ENCODE measurements at places on chromosomes 1 and 21.

DNA sequence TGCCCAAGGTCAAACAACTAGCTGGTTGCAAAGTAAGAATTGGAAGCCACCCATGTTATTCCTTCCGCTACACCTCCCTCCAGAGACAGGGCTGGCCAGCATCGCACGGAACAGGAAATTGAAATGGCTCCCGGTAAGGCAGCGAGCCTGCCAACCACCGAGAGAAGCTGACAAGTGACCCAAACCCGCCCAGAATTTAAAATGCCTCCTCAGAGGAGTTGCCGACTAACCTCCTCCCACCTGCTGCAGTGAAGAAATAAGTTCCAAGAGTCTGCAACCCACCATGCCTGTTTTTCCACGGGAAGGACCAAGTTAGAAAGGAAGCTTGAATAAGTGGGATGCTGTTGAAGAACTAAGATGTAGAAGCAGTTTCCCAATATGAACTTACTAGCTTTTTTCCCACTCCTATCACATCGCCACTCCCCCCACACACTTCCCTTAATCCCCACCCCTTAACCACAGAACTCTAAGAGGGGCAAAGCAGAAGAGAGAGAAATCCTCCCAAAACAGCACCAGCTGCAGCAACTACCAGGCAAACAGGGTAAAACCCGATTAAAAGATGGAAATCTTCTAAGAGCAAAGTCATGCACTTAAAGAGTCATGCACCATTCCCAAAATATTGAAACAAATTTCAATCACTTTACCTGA is 78.6 kb downstream of the TIAM1 start:
- no peak for DNase-seq

GRCh38 chr1:64848136-64848535 is 103.3 kb downstream of the RAVER2 start:
- no peak for DNase-seq

GRCh38 chr1:198007687-198008607 is 90.8 kb downstream of the LHX9 start:
- DNase-seq = no peak

- no peak for DNase-seq
These were observed 64.0 kb upstream of the RUNX3 start for GRCh38 chr1:24993871-24994580.

DNA sequence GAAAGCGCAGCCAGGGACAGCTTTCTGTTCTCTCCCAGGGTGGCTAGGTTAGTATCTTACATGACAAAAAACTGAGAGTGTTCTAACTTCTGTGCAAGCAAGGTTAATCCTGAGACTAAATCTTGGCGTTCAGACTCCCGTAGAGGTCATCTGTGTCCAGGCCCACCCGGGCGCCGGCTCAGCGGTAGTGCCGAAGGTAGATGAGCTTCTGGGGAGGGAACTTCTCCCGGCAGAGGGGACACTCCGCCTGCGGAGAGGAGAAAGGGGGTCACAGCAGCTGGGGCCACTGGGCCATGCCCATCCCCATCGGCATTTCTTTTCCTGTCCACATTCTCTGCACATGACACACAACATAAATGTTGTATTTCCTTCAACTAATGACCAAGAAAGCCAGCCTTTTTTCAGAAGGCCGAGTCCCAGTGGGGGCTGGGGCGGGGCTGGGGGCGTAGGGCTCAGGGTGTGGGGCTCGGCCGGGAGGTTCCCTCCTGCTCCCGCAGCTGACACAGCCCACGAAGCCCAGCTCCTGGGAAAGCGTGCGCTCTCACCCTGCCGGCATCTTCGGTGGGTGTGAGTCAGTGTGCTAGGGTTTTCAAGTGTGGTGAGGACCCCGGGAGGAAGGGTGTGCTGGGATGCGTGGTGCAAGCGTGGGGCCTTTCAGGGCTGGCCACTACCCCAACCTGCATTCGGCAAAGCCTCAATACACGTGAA is 6.6 kb downstream of the PEX10 start:
- DNase-seq = no peak

DNA sequence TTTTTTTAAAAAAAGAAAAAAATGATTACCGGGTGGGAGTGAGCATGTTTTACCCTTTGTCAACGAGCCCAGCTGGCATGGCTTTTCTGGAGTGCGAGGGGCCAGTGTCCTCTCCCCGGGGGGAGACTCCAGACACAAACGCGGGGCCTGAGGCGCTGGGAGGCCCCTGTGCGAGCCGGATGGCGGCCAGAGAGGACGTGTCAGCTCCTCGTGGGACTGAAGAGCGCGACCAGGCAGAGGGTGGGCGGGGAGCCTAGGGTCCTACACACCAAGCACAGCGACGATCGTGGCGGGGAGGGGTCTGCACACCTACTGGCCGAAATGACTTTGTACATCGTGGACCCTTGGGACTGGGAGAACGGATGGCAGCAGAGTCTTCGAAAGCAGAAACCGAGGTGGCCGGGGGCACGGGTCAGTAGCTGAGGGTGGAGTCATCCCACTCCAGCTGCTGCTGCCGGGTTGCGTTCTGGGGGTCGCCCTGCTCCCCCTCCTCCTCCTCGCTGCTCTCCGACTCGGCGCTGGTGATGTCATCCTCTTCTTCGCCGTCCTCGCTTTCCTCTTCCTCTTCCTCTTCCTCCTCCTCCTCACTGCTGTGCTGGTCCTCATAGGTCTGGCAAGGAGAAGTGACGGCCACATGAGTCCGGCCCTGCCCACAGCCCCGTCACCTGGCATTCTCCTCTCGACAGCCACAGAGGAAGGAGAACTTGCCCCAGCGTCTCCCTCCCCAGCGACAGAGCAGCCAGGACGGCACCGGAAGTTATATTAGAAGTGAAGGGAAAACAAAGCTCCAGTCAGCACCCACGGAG is 78.8 kb downstream of the PIK3CD start:
- DNase-seq = no peak

DNA sequence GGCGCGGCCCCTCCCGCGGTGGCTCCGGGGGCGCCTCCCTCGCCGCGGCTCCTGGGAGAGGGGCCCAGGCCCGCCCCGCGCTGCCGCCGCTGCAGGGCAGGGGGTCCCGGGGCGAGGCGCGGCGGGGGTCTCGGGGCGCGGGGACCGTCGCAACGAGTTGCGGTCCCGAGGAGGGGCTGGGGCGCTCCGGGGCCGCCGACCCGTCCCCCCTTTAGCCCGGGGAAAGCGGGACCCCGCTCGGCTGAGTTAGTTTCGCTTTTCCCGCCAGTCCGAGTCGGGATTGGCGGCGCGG is 493 bp downstream of the SPSB1 start:
- DNase-seq = no peak

DNA sequence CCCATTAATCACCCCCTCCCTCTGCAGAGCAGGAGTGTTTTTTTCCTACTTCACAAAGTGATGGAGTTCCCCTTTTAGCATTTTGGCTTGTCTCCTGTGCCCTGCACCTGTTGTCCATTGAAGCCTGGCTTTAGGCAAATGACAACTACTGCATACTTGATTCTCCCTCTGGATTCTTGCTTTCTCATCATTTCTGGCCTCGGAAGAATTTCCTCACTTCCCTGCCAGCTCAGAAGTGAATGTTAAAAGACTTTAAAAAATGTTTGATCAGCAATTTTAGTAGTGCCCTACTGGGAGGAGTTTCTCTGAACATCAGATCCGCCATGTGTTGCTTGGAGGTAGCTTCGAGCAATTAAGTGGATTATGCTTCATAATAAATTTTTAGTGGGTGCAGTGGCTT is 28.1 kb downstream of the RCOR3 start:
- DNase-seq = no peak

GRCh38 chr1:66386712-66387111 is 147.2 kb upstream of the SGIP1 start:
- DNase-seq = no peak

DNA sequence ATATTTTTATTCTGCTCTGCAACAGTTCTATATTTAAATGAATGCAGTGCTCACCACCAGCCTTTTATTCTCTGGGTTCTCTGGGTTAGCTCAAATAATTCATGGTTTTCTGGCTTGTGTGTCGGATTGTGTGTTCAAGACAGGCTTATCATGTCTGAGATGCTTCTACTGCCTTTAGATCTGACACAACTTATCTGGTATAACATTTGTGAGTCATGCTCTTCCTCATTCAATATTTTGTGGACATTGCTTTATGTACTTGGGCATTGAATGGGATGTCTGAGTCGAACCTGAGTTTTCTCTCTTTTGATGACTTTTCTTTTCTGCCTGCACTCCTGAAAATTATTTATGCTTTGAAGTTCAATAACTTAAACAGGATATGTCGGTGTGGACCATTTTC is 17.6 kb upstream of the PKP1 start:
- no peak for DNase-seq

DNA sequence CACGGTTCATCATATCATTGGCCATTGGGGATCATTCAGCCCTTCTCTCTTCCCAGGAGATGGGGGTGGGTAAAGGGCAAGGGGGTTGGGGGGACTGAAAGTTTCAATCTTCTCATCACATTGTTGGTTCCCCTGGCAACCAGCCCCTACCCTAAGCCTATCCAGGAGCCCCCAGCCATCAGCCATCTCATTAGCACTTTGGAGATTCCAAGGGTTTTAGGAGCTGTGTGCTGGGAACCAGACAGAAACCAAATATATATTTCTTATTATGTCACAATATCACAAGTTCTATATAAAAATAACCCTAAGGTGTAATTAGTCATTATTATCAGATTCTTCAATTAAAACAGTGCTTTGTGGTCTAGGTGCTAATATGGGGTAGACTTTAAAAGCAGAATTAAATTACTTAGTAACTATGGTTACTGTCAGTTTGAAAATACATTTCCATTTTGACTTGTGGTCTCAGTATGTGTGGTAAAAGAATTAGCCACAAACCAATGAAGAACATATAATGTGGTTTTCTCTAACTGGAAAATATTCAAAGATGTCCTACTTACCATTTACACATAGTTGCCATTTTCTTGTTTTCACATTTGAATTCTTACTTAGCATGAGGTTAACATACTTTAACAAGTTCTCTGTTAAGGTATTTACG is 28.1 kb downstream of the IL23R start:
- DNase-seq = no peak

DNA sequence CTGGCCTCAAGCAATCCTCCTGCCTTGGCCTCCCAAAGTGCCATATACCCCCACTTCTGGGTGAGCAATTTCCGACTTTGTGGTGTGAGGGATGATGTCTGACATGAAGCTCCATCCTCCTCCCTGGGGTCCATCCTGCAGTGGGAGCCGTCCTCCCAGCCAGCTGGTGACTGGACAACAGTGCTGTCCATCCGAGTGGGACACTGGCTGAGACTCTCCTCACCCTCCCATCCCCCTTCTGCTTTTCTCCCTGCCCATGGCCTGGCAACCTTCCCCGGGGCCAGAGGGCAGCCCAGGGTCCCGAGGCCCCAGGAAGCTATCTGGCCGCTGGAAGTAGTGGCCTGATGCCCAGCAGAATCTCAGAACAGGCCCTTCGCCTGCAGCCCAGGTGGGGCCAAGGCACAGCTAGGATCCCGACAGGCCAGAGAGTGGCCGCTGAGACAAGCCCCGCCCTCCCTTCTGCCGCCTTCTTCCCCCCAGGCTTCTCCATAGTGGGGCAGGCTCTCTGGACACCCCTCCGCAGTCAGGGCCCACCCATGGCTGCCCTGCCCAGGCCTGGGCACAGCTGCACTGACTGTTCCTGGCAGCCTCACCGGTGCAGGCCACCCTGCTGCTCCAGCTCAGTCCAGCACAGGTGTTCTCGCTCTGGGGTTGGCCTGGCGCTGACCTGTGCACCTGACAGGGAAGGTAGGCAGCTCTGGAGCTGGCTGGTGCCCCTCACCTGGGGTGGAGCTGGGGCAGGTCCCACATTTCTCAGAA is 8.4 kb upstream of the FAAP20 start:
- DNase-seq = no peak

DNA sequence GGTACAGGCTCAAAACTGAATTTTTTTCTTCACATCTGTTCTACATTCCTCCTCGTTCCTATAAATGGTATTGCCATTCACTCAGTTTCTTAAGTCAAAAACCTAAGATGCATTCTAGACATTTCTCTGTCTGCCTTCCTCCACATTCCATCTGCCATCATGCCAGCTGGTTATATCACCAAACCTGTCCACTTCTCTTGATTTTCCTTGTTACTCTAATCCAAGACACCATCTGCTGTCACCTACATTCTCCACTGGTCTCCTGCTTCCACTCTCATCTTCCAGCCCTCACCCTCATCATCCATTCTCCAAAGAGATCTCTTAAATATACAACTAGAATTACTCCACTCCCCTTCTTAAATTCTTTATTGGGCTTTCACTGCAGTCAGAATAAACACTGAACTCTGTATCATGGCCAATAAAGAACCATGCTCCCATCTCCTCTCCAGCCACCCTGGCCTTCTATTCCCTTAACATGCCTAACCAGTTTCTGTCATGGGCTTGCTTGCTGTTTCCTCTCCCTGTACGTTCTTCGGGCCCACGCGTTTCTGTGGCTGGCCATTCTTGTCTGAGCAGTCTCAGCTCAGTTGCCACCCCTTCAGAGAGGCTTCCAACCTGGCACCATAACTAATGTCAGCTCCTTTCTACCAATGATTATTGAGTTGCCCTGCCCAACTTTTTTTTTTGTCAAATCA is 278.3 kb downstream of the ST6GALNAC3 start:
- DNase-seq = no peak

GRCh38 chr1:57633881-57634280 is 210.0 kb upstream of the DAB1 start:
- DNase-seq = no peak

- no peak for DNase-seq
These were observed 7.3 kb upstream of the LRRC71 start for GRCh38 chr1:156912861-156913808.

DNA sequence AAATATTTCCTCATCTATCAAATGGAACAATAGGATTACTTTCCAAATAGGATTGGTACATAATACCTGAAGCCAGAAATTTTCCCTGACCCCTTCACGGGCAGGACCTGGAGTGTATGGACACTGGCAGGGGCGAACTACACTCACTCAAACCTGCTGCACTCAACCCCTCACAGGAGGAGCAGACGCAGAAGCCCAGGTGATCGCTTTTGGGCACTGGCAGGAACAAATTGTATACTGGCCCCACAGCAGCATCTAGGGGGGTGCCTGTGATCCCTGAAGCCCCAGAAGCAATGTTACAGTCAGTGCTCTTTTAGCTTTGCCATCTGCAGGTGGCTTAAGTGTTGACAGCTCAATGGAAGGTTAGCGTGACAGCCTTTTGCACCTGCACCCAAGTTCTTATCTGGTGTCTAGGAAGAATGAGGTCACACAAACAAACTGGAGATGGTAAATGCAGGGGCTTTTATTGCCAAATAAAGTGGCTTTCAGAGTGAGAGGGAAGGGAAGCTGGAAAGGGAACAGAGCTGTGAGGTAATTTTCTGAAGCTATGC is 199.2 kb upstream of the NEGR1 start:
- no peak for DNase-seq

DNA sequence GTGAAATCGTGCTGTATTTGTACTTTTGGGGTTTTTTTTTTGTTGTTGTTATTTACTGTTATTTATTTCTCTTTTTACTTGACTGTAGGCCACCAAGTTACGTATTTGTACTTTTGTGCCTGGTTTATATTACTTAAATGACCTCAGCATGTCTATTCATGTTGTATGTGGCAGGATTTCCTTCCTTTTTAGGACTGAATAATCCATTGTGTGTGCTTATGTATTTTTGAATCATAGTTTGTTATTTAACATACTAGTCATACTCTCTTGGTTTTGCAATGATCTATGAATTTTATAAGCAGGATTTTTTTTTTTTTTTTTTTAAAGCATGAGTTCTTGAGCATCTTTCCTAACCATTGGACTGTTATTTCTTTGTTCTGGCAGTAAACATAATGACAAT is 51.2 kb downstream of the RNF2 start:
- DNase-seq = no peak

- no peak for DNase-seq
These were observed 288.3 kb downstream of the TM2D1 start for GRCh38 chr1:61436491-61437120.

GRCh38 chr1:203278885-203279406 is 26.4 kb upstream of the BTG2 start:
- DNase-seq = no peak

All from activated CD8-positive, alpha-beta memory T cell treated with anti-CD3 and anti-CD28 coated beads for 1 hour (primary cell).